NCI-H460 (cell line): ENCODE measurements at places on chromosomes 2 and 18.
A peak's percentile ranks its signal among the peaks of the same experiment; 100 is the strongest.

GRCh38 chr18:25946540-25946939, 143.9 kb downstream of the SS18 start:
- no peak for DNase-seq

DNA sequence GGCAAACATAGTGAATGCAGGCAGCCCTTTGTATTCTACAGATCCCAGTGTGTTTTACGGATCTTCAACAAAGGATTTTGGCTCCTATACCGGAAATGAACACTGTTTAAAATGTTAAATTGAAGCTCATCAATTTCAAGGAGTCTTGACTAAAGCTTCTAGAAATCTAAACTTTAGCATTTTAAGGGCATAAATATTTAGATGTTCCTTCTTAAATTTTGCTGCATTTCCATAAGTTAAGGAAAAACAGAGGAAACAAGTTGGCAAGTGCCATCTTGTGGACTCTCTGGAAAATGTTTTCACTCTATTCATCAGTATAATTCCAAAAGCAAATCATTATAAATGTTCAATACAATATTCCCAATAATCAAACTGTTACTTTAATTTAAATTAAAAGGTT, 19.6 kb downstream of the CHN1 start:
- no peak for DNase-seq

GRCh38 chr2:240433973-240434727, 1.3 kb upstream of the GPC1 start:
- DNase-seq: peak; percentile 82

DNA sequence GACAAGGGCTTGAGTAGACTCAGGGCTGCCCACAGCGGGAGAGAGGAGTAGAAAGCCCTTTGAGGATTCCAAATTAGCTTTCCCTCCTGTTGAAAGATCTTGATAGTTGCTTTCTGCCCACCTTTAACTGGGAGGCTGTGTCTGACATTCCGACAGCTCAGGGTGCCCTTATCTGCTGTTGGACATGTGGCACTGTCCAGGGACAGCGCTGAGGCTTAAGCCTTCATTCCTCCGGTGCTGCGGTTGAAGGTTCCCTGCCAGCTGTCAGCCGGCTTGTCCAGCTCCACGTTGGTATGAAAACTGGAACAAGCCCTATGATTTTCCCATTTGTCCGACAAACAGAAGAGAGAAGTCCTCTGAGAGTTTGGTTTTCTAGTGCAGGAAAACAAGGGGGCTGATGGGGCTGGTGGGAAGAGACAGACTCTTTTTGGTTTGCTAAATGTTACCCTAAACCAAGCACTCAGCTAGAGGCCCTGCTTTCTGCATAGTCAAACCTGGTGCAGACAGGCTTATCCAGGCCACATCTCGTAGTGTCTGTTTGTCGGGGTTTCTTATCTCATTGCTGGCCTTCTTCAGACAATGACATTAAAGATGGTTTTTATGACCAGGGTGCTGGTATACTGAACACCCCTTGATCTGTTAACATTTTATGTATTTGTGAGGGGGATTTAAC, 24.5 kb downstream of the GREB1 start:
- no peak for DNase-seq

DNA sequence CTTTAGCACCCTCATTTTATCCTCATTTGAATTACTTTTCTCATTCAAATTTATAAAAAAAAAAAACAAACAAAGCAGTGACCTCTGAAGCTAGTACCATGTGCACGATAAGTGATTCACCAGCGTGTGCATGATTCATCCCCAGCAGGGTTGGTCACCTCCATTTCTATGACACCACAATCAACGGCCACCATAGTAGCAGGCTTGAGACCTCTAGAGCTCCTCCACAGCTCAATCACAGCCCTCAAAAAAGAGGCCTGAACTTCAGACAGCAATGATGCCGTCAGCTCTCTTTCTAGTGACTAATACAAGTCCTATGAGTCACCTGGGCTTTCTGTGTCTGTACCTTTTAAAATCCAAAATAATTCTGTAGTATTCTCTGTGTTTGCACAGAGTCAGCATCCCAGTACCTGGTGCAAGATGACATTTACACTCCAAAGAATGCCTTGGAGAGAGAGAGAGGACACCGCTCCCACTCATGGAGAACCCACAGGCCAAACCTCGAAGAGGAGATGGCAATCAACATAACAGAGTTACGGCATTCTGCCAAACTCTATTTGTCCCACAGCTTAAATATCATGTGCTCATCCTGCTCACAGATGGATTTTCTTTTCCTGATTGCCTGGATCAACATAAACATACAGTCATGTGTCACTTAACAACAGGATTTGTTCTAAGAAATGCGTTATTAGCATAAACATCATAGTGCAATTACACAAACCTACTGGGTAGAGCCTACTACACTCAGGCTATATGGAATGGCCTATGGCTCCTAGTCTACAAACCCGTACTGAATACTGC, 58.7 kb downstream of the L3MBTL4 start:
- peak; percentile 1 for DNase-seq

DNA sequence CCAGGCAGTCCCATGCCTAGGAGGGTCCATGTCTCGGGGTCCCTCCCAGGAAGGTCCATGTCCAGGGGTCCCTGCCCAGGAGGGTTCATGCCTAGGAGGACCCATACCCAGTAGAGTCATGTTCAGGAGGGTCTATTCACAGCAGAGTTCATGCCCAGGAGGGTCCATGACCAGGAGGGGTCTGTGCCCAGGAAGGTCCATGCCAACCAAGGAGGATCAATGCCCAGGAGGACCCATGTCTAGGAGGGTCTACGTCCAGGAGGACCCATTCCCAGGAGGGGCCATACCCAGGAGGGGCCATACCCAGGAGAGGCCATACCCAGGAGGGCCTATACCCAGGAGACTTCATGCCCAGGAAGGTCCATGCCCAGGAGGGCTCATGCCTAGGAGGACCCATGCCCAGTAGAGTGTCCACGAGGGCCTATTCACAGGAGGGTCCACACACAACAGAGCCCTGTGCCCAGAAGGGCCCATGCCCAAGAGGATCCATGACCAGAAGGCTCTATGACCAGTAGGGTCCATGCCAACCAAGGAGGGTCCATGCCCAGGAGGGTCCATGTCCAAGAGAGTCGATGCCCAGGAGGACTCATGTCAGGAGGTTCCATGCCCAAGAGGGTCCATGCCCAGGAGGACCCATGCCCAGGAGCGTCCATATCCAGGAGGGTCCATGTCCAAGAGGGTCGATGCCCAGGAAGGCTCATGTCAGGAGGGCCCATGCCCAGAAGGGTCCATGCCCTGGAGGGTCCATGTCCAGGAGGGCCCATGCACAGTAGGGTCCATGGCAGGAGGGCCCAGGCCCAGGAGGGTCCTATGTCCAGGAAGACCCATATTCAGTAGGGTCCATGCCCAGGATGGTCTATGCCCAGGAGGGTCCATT, 10.1 kb downstream of the GPR35 start:
- no peak for DNase-seq

DNA sequence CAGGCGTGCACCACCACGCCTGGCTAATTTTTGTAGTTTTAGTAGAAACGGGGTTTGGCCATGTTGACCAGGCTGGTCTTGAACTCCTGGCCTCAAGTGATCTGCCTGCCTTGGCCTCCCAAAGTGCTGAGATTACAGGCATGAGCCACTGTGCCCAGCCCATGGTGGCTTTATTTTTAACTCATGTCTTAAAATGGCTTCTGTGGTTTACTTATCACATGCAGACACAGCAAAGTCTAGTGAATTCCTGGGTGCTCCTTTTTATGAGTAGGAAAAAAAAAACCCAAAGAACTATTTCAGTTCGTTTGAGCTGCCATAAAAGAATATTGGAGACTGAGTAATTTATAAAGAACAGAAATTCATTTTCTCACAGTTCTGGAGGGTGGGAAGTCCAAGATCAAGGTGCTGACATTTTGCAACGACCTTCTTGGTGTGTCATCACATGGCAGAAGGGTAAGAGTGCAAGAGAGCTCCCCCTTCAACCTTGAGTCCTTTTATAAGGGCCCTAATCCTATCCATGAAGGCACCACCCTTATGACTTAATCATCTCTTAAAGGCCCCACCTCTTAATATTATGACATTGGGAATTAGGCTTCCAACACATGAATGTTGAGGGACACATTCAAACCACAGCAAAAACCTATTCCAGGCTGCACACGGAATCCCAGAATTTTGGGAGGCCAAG, 12.6 kb upstream of the REL start:
- DNase-seq: no peak

DNA sequence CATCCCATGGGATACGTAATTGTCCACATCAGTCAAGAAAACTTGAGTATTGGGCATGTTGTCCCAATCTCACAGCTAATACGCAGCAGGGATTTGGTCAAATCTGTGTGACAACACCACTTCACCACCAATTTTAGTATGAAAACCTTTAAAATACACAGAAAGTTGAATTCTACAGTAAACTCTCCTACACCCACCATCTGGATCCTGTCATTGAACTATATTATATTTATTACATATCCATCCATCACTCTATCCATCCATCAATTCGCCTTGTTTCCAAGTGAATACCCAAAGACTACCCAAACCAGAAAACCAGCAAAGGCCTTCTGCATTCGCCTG, 846 bp upstream of the FKBP7 start:
- no peak for DNase-seq

GRCh38 chr2:127381762-127382161, 6.0 kb downstream of the MAP3K2 start:
- no peak for DNase-seq

DNA sequence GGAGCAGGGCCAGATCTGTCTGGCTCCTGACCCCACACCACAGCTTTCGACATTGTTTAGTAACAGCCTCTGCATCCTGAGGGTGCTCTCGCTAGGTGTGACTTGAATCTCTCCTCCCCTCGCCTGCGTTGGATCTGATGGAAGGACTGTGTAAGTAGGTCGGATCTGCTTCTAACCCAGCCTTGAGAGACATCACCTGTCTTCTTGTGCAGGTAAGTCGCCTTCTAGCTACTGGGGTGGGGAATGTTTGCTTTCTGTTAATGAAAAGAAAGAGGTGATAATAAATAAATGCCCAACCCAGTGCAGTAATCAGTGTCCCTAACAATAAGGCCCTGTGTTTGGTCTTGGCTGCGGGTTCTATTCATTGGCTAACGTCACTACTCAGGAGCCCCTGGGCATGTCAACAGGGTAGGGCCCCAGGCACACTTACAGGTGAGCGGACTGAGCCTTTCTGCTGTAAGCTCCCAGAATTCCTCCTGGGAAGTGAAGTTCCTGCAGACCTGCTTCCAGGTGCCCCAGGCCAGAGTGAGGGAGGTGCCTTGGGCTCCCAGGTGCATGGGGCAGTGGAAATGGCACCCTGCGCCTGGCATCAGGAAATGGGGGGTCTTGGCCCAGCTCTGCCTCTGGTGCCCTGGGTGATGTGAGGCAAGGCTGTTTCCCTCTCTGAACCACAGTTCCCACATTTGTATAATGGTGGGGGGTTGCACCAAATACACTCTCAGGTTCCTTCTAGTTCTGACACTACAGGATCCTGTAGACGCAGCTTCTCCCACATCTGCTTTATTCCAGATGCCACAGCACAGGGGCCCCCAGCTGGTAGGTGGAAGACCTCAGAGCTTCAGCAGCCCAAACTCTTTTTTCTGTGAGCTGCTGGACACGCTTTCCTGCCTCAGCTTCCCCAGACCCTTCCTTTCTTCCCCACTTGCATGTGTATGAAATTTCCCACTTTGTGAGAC, 11.2 kb upstream of the FOSL2 start:
- no peak for DNase-seq

- no peak for DNase-seq
These were observed 1.2 kb upstream of the BARD1 start for GRCh38 chr2:214810671-214811070.

- peak; percentile 76 for DNase-seq
These were observed 272.4 kb downstream of the AGAP1 start for GRCh38 chr2:235766278-235766677.

- DNase-seq: no peak
These were observed 78.5 kb downstream of the XDH start for GRCh38 chr2:31335921-31336585.

GRCh38 chr2:10564876-10565445, 116.8 kb upstream of the ODC1 start:
- DNase-seq: no peak

- DNase-seq: no peak
These were observed 1334.0 kb upstream of the NRXN1 start for GRCh38 chr2:52365946-52366345.

GRCh38 chr18:52451851-52452250, 111.9 kb downstream of the DCC start:
- no peak for DNase-seq

- DNase-seq: no peak
These were observed 114.5 kb downstream of the MMADHC start for GRCh38 chr2:149473068-149473467.

DNA sequence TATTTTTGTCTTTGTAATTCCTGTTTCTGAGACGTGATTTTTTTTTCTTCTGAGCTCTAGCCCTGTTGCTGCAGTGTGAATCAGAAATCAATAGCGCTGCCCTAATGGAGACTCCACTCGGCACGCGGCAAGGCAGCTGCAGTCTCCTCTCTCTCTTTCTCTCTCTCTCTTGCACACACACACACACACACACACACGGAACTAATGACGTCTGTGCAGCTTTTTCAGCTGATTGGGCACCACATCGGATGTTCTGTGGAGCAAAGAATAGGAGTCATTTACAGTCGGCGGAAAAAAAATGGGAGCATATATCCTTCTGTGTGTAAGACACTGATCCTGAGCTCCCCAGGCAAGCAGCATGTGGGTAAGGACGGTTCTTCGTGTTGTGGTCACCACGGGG, 2.0 kb upstream of the MYT1L start:
- DNase-seq: no peak

DNA sequence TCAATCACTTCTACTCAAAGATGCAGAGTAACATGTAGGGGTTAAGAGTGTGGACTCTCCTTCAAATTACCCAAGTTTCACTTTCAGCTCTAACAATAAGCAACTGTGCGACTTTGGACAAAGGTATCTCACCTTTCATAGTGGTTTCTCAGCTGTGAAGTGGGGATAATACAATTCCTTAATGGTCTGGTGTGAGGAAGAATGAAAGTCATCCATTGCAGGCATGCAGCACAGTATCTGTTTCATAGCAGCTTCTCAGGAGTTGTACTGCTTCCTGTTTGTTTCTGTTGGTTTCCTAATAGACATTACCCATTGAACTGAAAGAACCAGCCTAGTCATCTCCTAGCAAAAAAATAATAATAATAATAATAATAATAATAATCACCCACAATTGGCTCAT, 74.4 kb downstream of the DDX18 start:
- DNase-seq: no peak

- no peak for DNase-seq
These were observed 143.5 kb downstream of the TGIF1 start for GRCh38 chr18:3593381-3593903.

DNA sequence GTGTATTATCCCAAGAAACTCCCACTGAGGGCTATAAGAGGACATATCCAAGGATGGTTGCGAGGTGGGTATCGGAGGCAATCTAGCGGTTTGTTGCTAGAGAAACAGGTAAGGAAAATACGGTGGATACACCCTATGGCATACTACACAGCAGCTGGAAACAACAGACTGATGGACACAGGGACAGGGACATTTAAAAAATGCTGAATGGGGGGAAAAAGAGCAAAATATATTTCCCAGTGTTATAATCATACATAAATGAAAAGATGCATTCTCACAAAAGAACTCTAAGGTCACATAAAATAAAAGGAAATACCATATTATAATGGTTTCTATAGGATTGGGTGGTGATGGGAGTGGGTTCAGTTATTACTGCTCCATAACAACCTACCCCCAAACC, 95.9 kb downstream of the SMC6 start:
- no peak for DNase-seq

GRCh38 chr2:50596515-50596914, 435.4 kb downstream of the NRXN1 start:
- DNase-seq: no peak

- no peak for DNase-seq
These were observed 123.5 kb upstream of the ZFP36L2 start for GRCh38 chr2:43349904-43350303.
